ENCODE measurements at places on chromosomes 7 and 10.

DNA sequence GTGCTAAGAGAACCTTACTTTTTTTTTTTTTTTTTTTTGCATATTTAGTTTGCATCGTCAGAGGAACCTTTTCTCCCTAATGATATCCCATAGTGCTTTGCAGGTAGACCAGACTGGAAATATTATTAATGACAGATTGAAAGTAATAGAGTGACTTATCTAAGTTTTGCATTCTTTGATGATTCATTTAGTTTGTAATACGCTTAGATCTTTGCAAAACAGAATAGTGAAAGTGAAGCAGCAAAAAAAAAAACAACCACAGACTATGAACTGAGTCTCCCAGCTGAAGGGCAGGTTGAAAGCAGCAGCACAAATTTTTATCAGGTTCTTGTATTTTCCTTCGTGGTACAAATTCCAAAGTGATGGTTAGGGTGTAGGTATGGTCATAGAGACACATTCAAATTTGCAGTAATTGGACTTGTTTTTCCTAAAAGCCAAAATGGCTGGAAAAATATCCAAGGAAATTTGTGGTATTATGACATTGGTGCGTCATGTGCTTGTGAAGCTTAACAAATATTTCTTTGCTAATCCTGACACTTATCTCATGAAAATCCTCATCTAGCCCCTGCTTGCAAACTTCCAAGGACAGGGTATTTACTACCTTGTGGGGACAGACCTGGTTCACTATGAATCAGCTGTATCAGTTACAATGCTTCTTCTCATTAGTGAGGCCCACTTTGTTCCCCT, 81.8 kb upstream of the CREB5 start:
- DNase-seq, result no peak

DNA sequence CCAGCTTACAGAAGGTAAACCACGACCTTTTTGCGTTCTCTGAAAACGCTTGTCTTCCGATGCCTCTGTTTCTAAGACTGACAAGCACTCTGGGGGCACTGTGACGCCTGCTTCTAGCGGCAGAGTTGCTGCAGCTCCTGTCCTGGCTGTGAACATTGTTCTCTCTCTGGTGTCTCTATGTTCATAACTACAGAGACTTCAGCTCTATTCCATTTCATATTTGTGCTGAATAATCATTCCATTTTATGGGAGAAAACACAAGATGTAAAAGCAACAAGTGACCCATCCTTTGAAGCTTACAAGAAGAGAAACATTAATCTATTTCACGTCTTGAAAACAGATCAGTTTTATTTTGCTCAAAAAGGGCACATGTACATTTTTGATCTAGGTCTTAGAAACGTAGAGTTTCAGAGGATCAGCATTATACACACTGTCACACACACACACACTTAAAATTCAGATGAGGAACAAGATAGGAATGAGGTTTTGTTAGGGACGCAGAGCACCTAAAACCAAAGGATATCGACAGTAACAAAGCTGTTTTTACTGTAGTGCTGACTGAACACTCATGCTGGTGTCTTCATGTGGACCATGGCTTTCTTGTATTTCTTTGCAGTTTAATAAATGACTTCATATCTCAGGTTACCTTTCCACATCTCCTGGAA, 3.0 kb downstream of the IKZF1 start:
- DNase-seq, result no peak

- no peak for DNase-seq
Observed at GRCh38 chr10:1323951-1324350, 267.8 kb downstream of the WDR37 start.

DNA sequence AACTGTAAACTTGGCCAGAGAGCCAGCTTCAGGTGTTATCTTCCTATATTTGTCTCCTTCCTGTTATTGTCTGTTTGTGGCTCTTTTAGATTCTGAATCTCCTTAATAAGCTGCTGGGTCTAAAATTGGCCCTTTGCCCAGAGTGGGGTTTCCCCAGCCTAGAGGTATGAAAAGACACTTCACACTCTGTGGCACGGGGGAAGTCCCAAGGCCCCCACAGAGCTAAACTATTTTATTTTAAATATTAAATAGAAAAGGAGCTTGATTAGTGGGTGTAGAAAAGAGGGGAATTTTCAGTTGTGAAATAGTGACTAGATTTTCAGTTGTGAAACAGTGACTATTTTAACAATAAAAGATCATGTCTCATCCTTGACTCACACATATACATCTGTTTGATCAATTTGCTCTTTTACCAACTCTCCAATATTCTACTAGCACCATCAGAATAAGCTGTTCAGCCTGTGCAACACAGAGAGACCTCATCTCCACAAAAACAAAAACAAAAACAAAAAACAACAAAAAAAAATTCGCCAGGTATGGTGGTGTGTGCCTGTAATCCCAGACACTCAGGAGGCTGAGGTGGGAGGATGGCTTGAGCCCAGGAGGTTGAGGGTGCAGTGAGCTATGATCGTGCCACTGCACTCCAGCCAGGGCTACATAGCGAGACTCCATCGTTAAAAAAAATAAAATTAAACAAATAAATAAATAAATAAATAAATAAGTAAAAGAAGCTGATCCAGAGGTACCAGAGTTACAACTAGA, 24.9 kb upstream of the ADO start:
- DNase-seq, result no peak

DNA sequence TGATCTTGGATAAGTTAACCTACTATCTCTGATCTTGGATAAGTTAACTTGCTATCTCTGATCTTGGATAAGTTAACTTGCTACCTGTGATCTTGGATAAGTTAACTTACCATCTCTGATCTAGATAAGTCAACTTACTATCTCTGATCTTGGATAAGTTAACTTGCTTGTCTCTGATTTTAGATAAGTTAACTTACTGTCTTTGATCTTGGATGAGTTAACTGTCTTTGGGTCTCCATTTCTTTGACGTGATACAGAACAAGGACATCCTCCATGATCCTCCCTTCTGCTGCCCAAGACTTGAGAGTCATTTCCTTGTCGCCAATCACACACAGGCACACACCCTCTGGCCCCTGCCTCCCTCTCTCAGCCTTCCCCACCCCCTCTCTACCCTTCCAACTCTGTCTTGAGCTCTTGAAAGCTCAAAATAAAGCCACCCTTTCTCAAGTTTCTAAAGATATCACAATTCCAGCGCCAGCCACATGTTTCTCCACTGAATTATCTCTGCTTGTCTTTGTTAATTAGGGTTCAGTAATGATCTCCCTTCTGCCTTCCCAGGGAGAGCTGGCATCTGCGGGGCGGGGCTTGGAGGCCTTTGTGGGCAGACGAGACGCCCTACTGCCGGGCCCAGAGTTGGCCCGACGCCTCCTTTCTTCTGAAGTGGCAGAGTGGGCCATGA, 85.1 kb upstream of the GTF2I start:
- no peak for DNase-seq

DNA sequence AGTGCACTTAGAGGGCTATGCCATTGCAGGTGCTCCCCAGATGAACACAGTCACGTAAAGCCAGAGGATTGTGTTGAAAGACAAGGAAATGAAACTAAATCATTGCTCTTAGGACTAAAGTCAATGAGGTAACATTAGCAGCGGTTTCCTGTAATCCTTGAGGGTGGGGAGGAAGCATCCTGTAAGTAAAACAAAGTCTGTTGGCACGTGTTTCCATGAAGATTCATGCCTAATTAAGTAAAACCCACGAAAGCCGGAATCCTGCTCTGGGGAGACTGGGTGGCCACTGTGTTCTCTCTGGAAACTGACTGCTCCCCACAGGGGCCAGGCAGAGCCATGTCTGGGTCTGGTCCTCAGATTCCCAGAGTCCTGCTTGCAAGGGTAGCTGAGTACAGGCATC, 18.3 kb downstream of the STEAP1B start:
- no peak for DNase-seq

DNA sequence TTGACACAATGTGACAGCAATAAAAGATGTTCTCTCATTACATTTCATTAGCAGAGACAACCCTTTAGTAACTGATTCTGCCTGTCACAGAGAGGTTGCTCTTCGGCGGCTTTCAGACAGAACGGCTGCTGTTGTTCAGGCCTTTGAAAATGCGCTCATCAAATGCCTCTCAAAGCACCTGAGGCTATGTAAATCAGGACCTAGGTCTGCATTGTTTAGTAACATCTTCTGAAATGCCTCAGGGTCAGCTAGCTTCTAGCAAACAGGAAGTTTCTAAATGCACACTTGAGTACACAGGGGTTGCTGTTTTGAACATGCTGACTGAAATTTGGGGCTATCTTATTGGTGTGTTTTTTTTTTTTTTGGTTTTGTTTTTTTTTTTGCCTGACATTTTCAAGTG, 143.3 kb upstream of the DKK1 start:
- DNase-seq, result no peak

DNA sequence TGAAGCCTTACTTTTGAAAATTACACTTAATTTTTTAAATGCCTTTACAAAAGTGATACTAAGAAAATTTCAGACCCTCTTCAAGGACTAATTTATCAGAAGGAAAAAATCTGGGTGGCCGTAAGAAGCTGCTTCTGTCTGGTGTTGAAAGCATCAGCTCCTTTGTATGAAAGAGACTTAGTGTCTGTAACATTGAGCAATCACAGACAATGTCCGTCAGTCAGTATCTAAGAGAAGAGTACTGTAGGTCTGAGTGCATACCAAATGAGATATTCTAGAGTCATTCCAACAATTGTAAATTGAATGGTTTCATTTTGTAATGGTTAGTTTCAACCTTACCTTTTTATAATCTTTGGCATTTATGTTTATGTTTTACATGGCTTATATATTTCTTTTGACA, 11.1 kb upstream of the MDFIC start:
- no peak for DNase-seq

GRCh38 chr7:75722373-75722772, 16.4 kb downstream of the HIP1 start:
- no peak for DNase-seq

- no peak for DNase-seq
Observed at GRCh38 chr10:10431422-10432066, 586.1 kb upstream of the CELF2 start.

- no peak for DNase-seq
Observed at GRCh38 chr7:7897509-7897908, 71.1 kb upstream of the GLCCI1 start.

DNA sequence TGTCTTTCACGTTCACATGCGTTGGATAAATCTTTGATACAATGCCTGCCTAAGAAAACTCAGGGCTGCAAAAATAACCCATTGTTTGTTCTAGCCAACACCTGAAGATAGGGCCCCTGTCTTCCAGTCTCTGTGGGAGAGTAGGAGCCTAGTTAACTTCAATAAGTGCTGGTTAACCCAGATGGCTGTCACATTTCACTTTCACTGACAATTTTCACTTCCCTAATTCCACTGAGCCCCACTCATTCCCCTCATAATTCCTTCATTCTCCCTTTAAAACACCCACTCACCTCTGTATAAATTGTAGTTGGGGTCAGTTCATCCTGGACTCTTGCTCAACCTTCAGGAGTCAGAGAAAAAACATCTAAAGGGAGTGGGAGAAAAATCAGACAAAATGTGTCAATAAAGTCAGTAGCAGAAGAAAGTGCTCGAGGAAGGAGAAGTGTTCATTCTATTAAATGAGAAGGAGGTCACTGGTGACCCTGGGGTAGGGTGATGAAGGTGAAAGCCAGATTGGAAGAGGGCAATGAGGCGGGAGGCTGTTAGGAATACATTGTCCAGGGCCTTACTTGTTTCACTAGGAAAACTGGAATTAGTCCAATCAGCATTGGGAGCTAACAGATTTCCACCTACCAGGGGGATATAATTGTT, 51.2 kb upstream of the ABI1 start:
- no peak for DNase-seq

- DNase-seq, result no peak
Observed at GRCh38 chr7:12809476-12809875, 122.0 kb downstream of the ARL4A start.

DNA sequence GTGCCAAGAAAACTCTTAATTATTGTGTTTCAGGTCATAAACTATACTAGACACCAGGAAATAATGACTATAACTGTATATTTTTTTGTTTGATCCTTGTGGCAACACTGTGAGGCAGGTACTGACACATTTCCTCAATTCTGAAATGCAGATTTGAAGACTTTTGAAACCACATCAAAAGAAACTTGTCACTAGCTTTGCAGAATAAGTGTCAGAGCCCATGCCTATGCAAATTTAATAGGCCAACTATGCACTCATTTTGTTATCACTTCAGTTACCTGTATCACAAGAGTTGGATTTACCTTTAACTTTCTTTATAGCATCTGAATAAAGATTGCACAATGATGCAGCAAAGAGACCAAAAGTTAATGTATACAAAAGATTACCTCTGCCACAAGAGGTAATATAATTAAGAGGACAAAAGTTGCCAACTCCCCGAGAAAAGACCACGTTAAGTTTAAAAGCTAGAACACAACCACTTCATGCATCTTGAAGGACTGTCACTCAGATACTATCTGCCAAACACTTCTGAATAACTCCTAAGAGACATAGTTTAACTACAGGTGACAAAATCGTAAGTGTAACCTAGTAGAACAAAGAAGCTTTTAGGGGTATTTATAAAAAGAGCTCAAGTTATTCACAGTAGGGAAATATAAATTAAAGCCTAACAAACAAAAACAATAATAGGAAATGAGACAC, 80.5 kb downstream of the ELAPOR2 start:
- no peak for DNase-seq

Measured in neural crest cell (in vitro differentiated cells).